ENCODE measurements at places on chromosomes 16 and 17.

GRCh38 chr17:36730857-36731490, 129.6 kb downstream of the MRM1 start:
- DNase-seq: no peak

GRCh38 chr17:41254861-41255260, 323 bp upstream of the KRTAP9-9 start:
- DNase-seq: no peak

DNA sequence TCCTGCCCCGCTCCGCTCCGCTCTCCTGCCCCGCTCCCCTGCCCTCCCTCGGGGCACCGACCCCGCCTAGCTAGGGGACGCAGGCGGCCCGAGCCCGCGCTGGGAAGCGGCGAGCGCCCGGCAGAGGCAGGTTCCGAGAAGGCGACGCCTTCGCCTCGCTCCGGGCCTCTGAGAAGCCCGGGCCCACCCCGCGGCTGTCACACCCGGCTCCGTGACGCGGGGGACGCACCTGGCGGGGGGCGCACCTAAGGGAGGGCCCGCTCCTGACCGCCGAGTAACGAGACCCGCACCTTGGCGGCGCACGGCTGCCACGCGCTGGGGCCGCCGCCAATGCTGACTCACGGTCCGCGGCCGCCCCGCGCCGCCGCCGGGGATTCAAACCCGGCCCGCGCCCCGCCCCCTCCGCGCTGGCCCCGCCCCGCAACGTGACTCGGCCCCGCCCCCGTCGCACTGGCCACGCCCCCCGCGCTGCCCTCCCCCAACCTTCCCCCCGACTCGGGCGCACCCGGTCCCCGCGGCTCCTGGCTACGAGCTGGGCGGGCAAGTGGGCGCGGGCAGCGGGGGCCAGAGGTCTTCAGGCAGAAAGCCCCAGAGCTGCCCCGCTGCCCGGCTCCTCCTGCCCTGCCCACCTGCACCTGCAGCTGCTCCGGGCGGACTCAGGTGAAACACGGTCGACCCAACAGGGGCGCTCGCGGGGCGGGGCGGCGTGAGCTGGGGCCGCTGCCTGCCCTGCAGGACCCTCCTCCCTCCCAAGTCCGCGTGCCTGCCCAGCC, 27.8 kb downstream of the GNPTG start:
- peak; percentile 47 for DNase-seq

GRCh38 chr16:87765473-87765775, 362 bp downstream of the KLHDC4 start:
- peak; percentile 42 for DNase-seq

DNA sequence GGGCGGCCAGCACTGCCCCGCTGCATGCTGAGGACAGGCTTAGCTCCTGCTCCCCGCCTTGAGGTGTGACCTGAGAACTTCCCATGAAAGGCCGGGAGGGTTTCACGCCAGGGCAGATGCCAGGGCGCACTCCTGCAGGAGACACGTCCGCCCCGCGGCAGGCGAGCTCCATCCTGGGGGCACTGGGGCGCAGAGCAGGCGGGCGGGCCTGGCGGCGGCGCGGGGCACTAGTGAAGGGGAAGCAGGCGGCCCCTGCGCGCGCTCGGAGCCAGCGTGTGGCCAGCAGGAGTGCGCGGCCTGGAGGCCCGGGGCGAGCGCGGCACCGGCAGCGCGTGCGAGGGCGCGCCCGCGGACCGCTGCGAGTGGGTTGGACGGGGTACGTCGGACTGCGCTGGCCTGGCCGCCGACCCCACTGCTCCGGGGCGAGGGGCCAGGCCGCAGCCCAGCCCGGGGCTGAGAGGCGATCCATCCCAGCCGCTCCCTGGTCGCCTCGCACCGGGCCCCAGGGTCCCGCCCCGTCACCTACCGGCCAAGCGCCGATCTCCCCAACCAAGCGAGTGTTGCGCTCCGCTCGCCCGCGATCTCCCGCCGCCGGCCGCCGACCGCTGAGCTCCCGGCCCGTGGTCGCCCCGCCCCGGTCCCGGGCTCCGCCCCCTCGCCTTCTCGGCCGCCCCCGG, at the start of gene MAP3K14:
TSS of gene MAP3K14 (minus strand) at position 587 of the 677 bp plus-strand sequence. CDS start 26,275 bp downstream, outside the sequence.
- peak; percentile 79 for DNase-seq

- DNase-seq: no peak
Measured at GRCh38 chr16:86373276-86373901, 136.9 kb upstream of the FOXF1 start.

DNA sequence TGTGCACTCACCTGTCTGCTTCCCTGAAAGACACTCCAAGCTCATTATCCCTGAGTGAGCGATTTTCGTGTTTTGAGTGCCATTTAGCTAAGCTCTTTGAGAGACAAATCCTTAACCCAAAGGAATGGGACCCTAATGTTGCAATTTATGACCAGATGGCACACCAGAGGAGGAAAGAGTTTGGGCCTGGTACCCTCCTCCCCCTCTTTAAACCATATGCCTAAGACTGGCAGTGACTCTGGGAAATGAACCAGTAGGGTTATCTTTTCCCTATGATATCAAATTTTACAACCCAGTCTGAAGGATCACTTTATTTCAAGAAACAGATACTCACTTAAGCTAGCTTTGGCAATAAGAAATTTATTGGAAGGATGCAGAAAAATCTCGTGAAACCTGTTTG, 550.4 kb downstream of the TOX3 start:
- no peak for DNase-seq

DNA sequence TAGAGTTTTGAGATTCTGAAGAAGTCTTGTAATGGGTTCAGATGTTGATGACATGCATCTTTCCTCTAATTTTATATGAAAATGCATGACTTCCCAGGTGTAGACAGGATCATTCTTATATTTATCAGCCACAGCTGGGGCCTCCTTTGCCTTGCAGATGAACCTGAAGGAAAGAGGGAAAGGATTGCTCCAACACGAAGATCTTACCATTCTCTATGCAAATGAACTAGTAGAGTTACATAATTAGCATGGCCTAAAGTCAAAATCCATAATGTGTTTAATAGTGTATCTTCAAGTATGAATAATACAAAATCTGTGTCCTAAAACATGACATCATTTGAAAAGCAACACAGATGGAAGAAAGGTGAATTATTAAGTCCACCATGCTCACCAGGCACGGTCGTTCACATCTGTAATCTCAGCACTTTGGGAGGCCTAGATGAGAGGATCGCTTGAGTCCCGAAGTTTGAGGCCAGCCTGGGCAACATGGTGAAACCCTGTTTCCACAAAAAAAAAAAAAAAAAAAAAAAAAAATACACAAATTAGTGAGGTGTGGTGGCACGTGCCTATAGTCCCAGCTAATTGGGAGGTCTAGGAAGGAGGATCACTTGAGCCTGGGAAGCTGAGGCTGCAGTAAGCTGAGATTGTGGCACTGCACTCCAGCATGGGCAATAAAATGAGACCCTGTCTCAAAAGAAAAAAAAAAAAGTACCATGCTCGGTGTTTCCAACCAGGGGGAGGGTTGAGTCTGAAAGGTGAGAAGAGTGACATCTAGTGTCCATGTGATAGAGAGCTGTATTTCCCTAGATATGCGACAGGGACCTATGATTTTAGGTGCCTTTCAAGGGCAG, 6.3 kb downstream of the VWA3A start:
- DNase-seq: peak; percentile 70

DNA sequence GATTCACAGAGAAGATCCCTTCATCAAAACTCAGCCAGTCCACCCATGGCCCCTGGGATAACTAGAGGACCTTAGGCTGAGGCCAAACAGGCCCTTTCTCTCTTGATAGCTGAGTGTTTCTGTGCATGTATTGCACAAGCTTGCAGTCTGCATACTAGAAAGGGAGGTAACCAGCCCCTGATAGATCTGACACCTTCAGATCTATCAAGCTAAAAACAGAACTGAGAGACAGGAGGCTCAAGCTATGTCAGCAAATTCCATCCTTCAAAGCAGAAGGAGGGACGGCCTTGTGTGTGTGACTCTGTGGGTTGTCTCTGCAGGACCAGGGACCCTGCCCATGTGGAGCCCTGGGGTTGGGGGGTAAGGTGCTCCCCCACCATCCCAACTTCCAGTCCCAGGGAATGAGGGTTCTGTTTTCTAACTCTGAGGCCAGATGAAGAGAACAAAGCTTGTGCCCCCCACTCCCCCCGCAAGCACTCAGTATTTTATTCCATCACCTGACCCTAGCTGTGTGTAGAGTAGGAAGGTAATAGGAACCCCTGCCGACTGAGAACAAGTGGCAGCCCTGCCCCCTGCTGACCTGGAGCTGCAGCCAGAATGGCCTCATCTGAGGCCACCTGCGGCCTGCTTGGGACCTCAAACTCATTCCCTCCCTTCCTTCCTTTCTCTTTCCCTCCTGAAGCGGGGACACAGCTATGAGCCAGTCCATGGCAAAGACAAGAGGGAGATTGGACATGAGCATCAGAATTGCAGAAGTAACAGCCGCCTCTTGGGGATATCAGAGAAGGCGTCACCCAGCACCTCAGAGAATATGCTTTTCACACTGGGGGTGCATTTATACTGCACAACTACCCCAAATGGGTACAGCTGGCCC, 63.8 kb downstream of the SMPD3 start:
- no peak for DNase-seq

DNA sequence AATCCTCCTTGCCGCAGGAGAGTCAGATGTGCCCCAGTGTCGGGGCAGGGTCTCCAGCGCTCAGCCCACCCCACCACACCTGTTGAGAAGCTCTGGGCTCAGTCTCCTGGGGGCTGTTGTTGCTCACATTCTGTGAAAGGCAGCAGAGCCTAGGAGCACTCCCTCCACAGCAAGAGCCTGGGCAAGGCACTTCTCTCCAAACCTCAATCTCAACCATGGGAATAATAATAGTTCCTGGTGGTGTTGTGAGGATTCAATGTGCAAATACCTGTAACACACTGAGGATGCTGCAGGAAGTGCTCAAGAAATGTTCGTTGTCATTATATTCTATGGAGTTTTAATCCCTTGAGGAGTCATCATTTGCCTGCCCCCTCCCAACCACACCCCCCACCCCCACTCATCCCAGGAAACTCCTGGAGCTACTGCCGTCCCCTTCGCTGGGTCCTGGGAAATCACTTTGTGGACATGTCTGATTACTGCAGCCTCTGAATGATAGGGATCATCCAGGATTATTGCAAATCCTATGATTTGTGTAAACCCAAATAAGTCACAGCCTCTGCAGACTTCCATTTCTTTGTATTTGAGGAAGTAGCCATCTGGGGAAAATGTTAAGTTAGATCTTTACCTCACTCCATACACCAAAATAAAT, 61.5 kb downstream of the CCT6B start:
- DNase-seq: no peak

DNA sequence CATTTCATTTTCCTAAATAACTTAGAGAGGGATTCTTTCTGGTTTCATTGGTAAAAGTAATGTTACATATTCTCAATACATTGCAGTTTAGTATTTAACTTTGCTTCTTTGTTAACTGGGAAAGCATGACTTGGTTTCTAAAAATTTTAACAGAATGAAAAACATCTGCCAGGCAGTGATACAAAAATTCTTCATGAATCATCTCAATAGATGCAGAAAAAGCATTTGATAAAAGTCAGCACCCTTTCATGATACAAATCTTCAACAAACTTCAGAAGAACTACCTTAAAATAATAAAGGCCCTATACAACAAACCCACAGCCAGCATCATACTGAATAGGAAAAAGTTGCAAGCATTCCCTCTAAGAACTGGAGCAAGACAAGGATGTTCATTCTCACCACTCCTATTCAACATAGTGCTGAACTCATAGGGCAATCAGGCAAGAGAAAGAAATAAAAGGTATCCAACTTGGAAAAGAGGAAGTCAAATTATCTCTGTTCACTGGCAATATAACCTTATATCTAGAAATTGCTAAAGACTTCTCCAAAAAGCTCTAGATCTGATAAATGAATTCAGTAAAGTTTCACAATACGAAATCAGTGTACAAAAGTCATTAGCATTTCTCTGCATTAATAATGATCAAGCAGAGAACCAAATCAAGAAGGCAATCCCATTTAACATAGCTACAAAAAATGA, 50.4 kb downstream of the SLFN5 start:
- peak; percentile 32 for DNase-seq

DNA sequence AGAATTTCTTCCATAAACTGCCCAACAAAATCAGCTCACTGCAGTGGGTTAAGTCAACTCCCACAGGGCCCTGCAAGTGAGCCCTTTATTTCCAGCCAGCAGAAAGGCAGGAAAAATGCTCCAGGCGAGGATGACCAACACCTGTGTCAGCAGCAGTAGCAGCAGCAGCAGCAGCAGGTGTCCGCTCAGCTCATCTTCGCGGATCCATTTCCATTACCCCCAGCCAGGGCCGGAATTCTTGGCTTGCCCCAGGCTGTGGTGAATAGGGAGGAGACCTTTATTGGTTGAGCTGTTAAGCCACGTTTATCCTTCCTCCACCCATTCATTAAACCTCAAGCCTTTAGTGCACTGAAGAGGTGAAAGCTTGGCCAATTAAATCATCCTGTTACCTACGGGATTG, 46.2 kb downstream of the MARCHF10 start:
- no peak for DNase-seq

- peak; percentile 61 for DNase-seq
Measured at GRCh38 chr17:37710344-37710886, 34.4 kb downstream of the HNF1B start.

DNA sequence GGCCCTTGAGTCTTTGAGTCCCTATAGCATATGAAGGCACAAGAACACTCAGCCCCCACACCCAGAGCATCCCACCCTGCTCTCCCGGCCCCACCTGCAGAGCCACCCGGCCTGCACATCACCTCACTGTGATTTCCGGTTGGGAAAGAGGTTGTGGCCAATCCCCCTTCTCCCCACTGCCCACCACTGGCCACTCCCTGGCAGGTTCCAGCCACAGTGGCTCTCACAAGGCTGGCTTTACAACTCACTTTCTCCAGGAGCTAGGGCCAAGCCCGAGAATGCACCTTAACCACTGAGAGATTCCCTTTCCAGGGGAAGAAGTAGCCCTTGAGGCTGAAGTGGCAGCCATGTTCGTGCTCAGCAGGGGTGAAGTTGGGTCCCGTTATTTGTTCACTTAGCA, 123.9 kb downstream of the C16orf78 start:
- no peak for DNase-seq
